ENCODE measurements at places on chromosomes 1 and 21.

DNA sequence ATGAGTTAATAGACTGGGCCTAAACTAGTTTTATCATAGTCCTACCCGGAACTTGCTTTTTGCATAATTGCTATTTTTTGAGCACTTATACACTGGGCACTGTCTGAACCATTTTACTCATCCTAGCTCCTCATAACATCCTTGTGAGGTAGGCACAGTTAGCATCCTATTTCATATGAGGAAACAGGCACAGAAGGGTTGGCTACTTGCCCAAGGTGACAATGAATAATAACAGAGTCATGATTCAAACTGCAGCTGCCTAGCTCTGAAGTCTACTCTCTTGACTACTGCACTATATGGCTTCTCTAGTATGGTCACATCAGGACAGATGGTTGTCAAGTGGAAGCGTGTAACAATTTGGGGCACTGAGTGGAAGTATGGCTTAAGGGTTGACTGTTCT lies 18.2 kb upstream of the RC3H1 start:
- no peak for DNase-seq

GRCh38 chr1:59692591-59692990 lies 122.2 kb upstream of the HOOK1 start:
- no peak for DNase-seq

DNA sequence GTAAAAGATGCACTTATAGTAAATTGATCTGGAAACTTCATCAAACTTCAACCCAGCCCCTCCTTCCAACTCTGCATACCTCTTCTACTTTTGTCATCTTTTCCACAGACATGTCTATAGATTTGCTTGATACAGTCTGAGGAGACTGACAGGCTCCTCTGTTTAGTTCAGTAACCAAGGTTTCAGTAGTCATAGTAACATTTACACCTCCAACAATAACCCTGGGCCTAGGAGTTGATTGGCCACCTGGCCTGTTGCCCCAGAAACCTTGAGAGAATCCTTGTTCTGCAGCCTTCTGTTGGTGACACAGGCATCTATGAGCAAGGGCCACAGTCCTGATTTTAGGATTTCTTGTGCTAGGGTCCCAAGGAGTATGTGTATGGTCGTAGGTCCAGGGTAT lies at the start of gene CFAP141:
Gene CFAP141, minus strand, starts transcription at position 138 of the 400 bp plus-strand sequence. Its CDS starts 26 bp downstream, at position 112.
- no peak for DNase-seq

- DNase-seq = no peak
These were observed 36.9 kb downstream of the PIK3C2B start for GRCh38 chr1:204457666-204458065.

- no peak for DNase-seq
These were observed 73.5 kb upstream of the LRRC7 start for GRCh38 chr1:69494221-69494620.

- DNase-seq = no peak
These were observed 60.2 kb upstream of the ID3 start for GRCh38 chr1:23619299-23620188.

GRCh38 chr1:116311756-116312680 lies 61.0 kb upstream of the ATP1A1 start:
- DNase-seq = peak; percentile 36

DNA sequence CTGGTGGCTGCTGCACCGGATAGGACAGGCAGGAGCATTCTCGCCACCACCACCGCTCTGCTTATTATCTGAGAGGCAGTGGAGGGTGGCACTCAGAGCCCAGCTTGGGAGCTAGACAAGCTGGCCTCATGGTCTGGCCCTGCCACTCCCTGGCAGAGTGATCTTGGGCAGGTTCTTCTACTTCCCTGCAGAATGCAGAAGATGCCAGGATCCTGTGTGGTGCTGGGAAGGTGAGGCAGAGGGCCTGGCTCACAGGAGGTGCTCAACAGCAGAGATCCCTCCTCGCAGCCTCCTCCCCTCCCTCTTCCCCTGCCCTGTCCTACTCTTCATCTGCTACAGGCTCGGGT lies 60.4 kb downstream of the ARHGEF10L start:
- no peak for DNase-seq

GRCh38 chr1:77349275-77349674 lies 67.5 kb downstream of the AK5 start:
- DNase-seq = no peak

- DNase-seq = no peak
These were observed 52.7 kb downstream of the RPS6KA1 start for GRCh38 chr1:26582053-26582835.

- no peak for DNase-seq
These were observed 168.5 kb upstream of the PLD5 start for GRCh38 chr1:242692988-242693387.

GRCh38 chr1:45491487-45492260 lies 711 bp upstream of the TESK2 start:
- DNase-seq = no peak

DNA sequence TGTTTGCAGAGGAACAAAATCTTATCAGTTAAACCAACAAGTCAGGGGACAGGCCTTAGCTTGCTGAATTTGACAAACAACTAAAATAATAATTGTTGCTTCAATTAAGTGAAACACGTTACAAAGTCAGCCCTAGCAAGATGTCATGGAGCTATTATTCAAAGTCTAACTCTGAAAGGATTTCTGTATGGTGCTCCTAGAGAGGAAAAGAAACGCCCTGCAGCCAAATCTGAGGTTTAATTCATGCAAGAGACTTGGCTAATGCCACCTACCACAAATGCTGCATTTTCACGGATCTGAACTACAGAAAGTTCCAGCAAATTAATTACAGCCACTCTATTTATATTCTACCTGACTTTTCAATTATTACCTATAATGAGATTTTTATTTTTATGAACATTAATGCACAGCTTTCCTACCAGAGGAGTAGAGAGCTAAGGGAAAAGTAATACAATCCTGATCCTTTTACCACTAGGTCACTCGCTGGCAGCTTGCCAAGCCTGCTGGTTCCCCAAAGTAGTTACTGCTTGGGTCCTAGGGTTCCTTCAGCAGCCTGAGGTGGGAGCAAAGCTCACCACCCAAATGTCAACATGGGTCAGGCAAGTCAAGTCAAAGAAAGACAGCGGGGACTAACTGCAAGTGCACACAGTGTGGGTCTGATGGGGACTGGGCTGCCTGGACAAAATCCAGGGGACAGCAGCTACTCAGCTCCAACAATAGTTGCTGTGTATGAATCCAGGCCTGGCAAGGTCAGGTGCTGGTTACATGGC lies 8.5 kb downstream of the COLGALT2 start:
- peak; percentile 90 for DNase-seq

GRCh38 chr1:44775930-44776729 lies 790 bp downstream of the RPS8 start:
- peak; percentile 50 for DNase-seq

Measured in amygdala (tissue), 56 donors.